Activated T-helper 1 cell treated with anti-CD3 and anti-CD28 coated beads, Interleukin-2, amount 50 U/mL, for 16 hours (primary cell): ENCODE measurements at places on chromosomes 5 and 9.

GRCh38 chr9:127311239-127311741, 46.7 kb downstream of the GARNL3 start:
- no peak for DNase-seq

GRCh38 chr5:143349177-143349576, 54.3 kb downstream of the NR3C1 start:
- no peak for DNase-seq

DNA sequence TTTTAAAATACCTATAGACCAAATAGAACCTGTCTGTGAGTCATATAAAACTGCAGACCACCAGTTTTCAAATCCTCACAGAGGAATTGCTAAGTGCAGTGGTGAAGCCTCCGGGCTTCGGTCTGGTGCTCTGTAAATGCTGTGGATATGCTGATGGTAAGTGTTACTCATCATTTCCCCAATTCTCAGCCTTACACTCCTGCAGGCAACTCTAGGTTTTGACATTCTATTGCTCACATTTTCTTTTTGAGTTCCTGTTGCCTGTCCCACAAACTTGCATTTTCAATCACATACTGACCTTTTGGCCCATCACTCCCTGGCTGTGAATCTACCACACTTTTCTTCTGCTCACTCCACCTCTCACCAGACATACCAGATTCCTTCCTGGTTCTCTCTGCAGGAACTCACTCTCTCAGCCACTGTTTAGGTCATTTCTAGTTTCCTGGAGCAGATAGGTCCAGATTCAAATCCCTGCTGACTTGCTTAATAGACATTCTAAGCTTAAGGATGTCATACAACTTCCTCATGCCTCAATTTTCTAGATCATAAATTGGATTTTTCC, 192.9 kb downstream of the RAB3C start:
- no peak for DNase-seq

DNA sequence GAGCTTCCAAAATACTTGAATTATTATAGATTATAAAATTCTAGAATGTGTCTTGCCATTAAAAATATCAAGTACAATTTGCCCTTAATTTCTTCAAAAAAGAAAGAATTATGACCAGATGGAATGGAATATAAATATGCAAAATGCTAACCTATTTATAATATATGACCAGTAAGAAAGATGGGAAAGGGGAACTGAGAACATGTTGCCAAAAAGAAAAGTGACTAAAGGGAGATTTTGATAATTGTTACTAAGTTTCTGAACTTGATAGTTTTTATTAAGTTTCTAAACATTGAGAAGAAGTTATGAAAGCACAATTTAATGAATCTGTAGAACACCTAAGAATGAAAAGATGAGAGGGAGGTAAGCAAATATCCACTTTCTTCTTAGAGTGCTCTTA, 188.4 kb upstream of the NR4A3 start:
- DNase-seq: no peak

DNA sequence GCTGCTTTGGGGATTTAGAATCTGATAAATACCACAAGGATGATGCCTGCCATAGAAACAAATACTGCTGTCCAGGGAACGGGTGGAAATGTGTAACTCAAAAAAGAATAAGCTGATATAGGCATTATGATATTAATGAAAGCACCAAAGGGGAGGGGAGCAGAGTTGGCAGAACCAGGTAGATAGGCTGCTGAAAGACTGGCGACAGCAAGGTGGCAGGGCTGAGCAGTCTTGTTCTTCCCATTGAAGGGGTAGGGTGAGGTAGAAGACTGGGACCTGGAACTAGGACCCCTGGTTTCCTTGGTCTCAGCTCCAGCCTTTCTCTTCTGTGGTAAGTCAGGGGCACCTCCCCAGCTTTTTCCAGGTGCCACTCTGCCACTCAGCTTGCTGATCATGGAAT, 31.4 kb upstream of the TMOD1 start:
- no peak for DNase-seq

DNA sequence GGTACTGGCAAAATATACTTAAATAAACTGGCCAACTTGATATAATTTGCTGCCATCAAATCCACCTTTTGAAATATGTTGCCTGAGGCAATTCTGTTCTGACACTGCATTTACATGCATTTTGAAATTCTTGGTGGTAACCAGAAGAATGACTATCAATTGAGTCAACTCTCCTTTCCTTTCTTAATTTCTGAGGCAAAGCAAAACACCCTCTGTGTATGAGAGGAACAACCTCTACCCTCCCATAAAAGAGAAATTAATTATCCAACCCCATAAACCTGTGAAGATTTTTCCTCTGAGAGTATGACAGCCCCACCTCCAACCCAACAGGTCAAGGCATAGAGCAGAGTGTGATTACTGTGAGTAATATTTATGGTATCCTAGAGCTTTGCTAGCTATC, 286.8 kb downstream of the NR2F1-AS1 start:
- no peak for DNase-seq

DNA sequence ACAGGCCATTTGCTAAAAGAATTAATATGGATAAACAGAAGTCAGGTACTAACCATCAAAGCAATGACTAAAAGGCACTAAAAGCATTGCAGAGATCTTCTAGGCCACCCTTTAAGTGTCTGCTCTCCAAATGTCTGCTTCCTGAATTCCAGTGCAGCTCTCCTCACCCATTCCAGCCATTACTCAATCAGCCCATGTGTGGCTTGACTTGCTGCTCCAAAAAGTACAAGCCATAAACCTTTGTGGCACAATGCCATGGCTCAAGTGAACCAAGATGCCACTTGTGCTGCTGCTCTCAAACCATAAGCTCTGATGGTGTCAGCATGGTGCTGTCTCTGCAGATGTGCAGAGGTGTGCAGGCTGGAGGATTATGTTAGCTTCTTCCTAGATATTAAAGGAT, 290.2 kb upstream of the POU5F2 start:
- DNase-seq: no peak

GRCh38 chr5:151691706-151692105, 5.0 kb upstream of the SPARC start:
- no peak for DNase-seq

DNA sequence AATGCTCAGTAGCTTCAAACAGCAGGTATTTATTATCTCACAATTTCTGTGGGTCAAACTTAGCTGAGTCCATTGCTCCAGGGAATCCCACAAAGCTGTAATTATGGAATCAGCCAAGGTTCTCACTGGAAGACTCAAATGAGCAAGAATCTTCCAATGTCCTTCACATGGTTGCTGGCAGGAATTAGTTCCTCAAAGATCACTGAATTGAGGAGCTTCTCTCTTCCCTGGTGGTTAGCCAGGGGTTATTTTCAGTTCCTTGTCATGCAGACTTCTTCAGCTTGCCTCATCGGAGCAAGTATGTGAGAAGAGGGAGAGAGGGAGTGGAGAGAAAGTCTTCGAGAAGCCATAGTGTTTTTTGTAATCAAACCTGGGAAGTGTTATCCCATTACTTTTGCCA, 2331.9 kb downstream of the MAT2B start:
- no peak for DNase-seq

- DNase-seq: no peak
These were observed 180.6 kb downstream of the SNCAIP start for GRCh38 chr5:122492675-122493074.

DNA sequence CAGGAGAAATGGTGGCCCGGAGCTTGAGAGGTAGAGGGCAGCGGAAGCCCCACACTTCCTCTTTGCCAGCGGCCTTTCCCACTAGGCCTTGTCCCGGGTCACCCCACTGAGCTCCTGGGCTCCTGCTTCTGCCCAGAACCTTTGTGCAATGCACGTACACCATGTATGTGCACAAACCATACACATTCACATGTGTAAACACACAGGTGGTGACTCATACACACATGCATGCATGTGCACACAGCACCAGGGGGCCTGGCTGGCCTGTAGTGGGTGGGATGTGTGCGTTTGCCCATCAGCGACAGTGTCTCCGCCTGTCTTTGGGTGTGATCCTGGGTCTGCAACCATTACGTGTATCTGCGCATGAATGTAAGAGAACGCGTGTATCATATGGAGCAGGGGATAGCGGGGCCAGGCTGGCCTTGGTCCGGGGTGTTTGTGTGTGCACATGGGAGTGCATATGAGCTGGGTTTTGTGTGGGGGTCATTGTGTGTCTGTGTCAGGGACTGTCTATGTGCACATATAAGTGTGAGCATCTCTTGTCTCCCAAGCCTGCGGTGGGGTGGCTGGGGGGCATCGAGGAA, 43.7 kb downstream of the PSD2 start:
- DNase-seq: no peak

GRCh38 chr5:16558984-16559629, 57.7 kb downstream of the RETREG1 start:
- no peak for DNase-seq

- DNase-seq: no peak
These were observed 340.3 kb downstream of the CWC27 start for GRCh38 chr5:65108786-65109743.

DNA sequence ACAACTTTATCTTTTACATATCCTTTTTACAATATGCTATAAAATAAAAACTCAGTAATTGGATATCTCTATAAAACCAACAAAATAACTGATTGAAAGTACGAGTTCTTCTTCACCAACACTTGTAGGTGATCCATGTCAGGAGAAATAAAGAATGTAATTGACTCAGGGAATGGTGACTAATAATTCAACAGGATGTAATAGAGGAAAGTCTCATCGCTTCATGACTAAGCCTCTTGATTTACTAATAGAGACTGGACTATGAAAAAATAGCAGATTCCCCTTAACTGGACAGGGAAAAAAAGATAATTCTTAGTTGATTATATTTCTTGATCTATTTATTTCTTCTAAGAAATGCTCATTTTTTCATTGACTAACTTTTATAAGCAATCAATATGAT, 507.7 kb upstream of the PTGER4 start:
- DNase-seq: no peak

DNA sequence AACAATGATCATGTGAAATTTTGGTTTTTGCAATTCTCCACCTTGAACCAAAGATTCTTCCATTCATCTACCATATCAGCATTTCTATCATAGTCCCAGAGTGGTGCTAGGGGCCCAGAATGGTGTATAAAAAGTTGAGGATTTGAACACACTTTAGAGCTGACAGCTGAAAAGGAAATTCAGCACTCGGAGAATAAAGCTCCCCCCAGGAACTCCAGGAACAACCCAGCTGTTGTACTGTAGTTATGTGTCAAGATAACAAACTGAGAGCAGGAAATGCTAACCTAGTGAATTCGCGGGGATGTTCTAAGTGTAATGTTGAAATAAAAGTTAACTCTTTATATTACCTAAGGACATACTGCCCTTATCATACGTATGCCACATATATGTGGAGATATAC, 216.7 kb downstream of the NFIB start:
- DNase-seq: no peak

DNA sequence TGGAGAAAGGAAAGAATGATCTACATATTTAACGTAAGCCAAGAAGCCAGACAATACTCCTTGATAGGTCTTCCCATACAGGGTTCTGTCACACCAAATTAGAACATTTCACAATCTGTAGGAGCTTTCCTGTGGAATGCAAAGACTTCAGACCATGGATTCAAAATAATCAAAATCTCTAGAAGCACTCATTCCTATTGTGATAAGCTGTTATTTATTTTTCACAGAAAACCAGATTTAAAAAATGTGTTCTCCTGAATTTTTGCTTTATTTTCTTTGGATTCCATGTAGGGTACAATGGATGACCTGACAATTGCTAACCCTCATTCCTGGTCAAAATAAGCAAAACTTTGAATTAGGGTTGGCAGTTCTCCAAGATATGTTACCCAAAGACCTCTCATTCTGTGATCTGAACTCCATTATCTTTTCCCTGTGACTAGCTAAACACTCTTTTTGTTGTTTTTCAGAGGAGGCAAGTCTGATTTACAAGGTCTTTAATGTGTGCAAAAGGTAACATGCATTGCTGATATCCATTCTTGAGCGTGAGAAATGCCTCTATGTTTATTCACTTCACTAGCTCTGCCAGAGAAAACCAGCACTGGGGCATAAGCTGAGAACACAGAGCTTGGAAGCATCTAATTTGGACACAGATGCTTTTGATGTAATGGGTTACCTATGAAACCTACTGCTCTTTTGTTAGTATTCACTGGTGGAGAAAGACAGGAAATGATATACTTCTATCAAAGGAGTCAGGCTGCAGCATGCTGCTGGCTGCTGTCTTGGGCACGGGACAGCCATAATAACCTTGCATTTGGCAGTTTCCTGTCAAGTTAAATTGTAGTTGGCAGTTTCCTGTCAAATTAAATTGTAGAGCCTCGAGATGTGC, 31.4 kb downstream of the ACTBL2 start:
- DNase-seq: no peak

DNA sequence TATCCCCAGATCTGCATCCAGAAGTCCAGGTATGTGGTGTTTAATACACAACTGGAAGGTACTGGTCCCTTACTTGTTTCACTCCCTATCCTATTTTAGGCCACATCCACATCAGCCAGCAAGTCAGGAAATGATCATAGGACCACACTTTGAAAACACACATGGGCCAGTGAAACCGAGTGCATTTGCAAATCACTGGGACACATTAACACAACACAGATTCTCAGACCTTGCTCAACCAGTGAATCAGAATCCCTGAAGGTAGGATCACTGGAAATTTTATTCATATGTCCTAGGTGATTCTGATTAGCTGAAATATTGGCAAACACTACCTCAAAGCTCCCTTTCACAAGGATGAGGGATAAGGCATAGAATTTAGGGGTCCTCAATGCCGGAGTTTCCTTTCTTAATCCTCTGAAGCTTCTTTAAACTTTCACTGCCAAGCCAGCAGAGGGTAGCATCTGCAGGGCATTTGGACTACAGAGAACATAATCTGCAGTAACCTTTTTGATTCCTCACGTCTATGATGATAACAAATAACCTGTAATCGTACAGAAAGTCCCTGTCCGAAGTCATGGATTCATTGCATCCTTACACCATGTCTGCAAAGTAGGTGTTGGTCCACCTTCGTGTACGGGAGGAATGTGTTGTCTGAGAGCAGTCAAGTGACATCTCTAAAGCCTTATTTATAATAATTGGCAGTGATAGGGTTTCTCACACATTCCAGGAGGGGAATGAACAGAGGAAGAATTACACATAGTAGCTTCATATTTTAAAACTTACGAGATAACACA, 11.0 kb upstream of the ABLIM3 start:
- no peak for DNase-seq

DNA sequence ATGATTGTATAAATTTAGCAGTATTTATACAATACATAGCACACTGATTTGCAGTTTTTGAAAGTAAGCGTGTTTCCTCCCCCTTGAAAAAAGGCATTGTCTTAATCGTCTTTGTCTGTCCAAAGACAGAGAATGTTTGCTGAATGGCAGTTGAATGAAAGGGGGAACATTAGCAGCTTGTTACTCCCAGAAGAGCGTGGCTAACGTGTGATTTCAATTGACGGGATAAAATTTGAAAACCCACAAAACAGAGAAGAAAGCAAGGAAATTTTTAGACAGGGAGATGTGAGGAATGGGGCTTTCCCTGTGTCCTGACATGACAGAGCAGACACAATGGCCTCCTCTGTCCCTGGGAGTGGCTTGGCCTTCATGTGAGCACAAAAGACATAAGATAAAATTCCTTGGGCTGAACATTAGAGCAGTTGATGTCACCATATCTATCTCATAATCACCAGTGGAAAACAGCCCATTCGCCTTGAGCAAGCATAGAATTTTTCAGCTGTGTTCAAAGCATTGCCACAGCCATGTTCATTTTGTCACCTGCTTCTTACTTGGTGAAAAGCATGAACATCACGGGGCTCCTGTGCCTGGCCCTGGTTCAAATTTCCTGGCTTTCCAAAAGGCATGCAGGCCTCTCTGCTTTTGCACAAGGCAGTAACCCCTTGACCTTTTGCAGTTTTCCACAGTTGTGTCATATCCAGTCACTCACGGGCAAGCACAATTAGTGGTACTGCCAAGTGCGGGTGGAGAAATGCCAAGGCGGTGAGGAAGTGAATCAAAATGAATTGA, 126.9 kb downstream of the TLE1 start:
- DNase-seq: no peak
